ENCODE measurements at places on chromosomes 2 and 18. TPM values are rescaled to one million over a fixed set of nuclear protein-coding genes. Genes with fewer than 3 reads are reported as not detected.

Gene DSC2
- total RNA-seq: 0.64 TPM

Gene ANKRD53
- total RNA-seq: 0.05 TPM

Gene TCF7L1
- not detected for total RNA-seq

Gene SMC6
- total RNA-seq: 29.8 TPM

Gene PKDCC
- 3.8 TPM for total RNA-seq

Gene CYP1B1
- total RNA-seq: 0.50 TPM

Gene PDE1A
- not detected for total RNA-seq

Gene SOX11
- 9.3 TPM for total RNA-seq

Gene NPPC
- total RNA-seq: 2.9 TPM

Gene AQP12A
- total RNA-seq: not detected

Gene OTOS
- total RNA-seq: not detected
